ENCODE measurements at places on chromosomes 11 and 22. TPM values are rescaled to one million over a fixed set of nuclear protein-coding genes. Genes with fewer than 3 reads are reported as not detected.

Gene C11orf86
- polyA plus RNA-seq, result 0.14 TPM

Gene BAIAP2L2
- polyA plus RNA-seq, result 3.5 TPM

Gene TEX54
- 1.3 TPM for polyA plus RNA-seq

Gene SYCE3
- polyA plus RNA-seq, result 1.1 TPM

Gene TIMM10B
- 18.5 TPM for polyA plus RNA-seq

Gene HSPB2
- 2.4 TPM for polyA plus RNA-seq

Gene CABP7
- polyA plus RNA-seq, result 0.52 TPM

Gene IL17REL
- polyA plus RNA-seq, result 2.4 TPM

Gene TENM4
- 1.0 TPM for polyA plus RNA-seq

Gene SLC17A6
- 0.07 TPM for polyA plus RNA-seq

Gene CREBZF
- 51.8 TPM for polyA plus RNA-seq

Gene CHADL
- 3.4 TPM for polyA plus RNA-seq

Gene NELL1
- 1.4 TPM for polyA plus RNA-seq

Gene BTBD18
- 0.02 TPM for polyA plus RNA-seq

Gene HOATZ
- polyA plus RNA-seq, result 1.2 TPM

Gene ANO1
- 1.5 TPM for polyA plus RNA-seq

Gene YWHAH
- 115 TPM for polyA plus RNA-seq

Gene TMEM121B
- 0.23 TPM for polyA plus RNA-seq

Gene SCGB1C1
- 0.34 TPM for polyA plus RNA-seq

Gene EMID1
- polyA plus RNA-seq, result 9.9 TPM

Gene HTATIP2
- polyA plus RNA-seq, result 44.9 TPM
